ENCODE measurements at places on chromosomes 11 and 22.

- DNase-seq = no peak
Measured at GRCh38 chr22:42596863-42597530, 17.7 kb downstream of the POLDIP3 start.

DNA sequence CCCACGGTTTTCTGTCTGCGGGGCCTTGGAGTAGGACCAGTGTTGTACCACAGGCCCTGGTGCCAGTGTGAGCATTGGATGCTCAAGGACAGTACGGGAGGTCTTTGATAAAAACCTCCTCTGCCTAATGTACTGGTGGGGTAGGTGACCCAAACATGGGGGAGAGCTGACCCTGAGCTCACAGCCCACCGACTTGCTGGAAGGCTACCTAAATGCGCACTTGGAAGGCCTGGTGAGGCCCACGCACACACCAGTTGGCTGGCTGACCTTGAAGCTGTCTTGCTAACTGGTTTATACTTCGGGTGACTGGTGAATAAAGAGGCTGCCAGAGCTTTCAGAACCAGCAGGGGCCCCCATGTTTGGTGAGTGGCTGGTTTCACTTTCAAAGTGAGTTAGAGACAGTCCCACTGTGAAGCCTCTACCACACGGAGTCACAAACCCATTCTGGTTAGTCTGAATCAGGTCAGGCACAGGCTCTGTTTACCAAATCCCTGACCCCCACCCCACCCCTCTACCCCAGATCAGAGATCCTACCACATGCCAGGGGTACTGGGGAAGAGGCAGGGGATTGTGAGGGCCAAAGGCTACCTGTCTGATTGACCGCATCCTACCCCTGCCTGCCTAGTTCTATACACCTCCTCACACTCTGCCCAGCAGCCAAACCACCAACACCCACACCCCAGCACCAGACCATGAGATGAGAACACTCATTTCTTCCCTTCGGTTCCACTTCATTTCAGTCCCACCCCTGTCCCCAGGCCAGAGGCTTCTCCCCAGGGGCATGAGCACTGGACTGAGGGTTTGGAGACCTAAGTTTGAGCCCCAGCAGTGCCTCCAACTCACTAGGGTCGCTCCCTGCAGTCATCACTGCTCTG lies 12.7 kb upstream of the IL2RB start:
- DNase-seq = no peak

- DNase-seq = no peak
Measured at GRCh38 chr11:134513585-134514120, 101.6 kb upstream of the B3GAT1 start.

DNA sequence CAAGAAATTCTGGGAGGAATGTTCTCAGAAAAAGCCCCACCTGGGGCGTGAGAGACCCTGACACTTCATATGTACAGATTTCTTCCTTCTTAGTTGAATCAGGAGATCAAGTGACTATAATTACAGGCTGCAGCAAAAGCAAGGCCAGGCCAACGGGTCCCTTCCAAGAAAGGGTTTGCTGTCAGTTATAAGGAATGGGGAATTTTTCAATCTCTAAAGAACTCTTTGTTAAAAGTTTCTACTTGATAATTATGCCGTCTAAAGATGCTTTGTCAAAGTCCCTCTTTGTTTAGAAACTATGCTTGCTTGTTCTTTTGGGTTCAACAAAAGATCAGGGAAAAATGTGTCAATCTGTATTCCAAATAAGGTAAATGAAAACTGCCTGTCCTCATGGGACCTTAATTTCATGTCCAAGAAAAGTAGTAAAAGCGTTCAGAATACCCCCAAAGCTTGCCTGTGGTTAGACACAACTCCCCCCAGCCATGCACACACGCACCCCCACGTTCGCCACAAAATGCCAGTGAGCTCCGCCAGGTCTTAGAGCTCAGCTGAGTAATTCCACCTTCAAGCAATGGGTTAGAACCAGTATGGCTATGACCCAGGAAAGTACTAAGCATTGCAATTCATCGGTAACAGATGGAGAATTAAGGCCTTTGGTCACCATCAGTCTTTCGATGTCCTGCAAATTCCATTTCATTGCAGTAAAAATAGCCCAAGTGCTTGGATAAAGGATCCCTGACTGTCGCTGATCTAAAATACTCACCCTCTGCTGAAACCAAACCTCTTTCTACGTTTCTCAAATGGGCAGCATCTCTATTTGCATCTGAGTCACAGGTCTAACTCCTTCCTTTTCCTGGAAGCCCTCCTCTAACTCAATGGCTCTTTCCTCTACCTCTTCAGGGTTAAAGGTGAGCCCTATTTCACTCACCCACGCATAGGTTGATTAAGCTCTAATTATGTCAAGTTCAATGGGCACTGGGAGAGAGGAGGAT lies 419.2 kb upstream of the SYN3 start:
- DNase-seq = no peak

GRCh38 chr11:117037975-117038350 lies 60.3 kb downstream of the SIK3 start:
- no peak for DNase-seq

DNA sequence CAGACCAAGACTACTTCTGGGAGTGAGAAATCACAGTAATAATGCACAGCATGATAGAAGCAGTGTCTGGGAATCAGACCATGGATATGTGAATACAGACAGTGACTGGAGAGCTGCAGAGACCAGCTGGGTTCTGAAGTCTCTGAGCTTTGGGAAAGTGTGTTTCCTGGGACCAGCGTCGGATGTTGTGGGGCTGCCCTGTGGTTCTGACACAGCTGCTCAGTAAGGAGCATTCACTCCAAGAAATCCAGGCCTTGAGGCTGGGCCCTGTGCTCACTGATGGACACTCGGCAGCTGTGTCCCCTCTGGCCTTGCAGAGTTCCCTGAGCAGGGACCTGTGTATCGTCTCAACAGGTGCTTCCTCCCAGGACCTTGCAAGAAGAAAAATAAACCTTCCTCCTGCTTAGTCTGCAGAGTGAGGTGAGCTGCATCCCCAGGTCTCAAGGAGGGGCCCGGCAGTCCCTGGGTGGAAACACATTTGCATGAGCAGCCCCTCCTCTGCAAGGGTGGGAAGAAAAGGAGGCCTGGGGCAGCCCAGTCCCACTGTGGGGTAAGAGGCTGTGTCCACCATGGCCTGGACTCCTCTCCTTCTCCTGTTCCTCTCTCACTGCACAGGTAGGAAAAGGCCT lies 107.9 kb downstream of the VPREB1 start:
- DNase-seq = no peak

DNA sequence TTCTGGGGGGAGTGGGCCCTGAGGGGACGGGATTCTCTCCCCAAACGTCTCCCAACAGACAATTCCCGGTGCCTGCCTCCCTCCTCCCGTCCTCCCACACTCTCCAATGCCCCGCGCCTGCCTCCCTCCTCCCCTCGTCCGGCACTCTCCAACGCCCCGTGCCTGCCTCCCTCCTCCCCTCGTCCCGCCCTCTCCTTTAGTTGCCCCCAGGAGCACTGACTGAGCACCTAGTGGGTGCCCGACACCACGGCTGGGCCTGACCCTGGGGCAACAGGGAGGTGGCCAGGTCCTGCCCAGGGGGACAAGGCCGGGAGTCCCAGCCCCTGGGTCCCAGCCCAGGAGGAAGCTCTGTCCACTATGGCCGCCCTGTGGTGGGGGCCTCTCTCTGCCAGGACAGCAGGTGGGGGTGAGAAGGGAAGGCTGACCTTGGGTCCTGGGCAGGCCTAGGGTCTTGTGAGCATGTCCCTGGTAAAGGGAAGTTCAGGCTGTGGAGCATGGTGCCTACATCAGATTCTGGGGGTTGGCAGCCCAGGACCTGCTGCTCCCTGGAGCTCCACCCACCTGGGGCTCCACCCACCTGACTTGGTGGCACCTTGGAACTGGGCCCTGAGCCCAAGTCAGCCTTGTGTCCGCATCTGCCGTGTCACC lies 942.3 kb downstream of the BRD1 start:
- no peak for DNase-seq

DNA sequence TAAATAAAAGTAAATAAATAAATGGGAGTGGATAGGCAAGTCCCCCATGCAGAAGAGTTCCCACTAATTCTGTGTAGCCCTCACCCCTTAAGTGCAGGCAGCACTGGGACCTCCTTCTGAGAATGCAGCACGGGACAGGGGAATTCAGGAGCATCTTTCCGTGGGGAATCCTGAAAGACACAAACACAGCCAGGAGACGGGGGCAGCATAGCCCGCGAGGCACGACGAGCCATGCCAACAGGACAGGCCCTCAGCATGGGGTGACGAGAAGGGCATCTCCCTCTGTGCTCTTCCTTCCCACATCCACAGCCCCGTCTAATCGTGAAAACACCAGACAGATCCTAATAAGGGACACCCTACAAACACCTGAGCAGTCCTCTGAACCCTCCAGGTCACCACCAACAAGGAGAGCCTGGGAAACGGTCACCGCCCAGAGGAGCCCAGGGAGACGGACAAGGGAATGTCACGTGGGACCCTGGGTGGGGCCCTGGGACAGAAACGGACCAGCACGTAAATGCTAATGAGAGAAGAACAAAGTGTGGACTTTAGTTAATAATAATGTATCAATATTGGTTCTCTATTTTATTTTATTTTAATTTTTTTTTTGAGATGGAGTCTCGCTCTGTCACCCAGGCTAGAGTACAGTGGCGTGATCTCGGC lies 6.8 kb downstream of the KRTAP5-5 start:
- DNase-seq = no peak

DNA sequence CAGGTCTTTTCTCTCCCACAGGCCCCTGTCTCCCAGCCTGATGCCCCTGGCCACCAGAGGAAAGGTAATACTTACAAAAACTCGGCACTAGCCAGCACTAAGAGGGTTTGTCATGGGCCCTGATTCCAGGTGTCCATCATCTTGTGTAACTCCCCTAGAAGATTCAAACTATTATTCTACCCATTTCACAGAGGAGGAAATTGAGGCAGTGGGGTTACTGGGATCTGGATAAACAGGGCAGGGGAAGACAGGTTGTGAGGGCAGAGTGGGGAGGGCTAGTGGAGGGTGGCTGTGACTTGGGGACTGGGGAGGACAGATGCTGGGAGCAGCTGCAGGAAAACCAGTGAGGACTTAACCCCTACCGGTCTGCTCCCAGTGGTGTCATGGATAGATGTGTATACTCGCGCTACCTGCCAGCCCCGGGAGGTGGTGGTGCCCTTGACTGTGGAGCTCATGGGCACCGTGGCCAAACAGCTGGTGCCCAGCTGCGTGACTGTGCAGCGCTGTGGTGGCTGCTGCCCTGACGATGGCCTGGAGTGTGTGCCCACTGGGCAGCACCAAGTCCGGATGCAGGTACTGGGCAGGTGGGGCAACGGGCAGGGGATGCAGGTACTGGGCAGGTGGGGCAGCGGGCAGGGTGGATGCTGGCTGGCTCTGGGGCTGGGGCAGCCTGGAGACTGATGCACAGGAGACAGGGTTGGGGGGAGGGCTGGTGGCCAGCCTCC lies 1.2 kb downstream of the VEGFB start:
- no peak for DNase-seq

DNA sequence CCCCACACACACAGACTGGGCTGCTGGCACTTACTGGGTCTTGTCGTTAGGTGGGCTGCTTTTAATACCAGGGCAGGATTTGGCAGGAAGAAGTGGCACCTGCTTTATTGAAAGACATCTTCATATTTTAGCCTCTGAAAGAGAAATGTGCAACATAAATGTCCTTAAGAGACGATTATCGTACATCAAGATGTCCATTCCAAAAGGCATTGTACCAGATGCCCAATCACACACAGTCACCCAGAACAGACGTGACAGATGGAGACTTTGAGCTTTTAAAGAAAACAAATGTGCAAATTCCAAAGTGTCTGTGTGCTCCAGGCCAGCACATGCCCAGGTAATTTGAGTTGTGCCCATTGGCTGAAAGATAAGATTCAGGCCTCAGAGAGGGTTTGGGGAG lies 155.7 kb downstream of the RRAS2 start:
- DNase-seq = no peak

DNA sequence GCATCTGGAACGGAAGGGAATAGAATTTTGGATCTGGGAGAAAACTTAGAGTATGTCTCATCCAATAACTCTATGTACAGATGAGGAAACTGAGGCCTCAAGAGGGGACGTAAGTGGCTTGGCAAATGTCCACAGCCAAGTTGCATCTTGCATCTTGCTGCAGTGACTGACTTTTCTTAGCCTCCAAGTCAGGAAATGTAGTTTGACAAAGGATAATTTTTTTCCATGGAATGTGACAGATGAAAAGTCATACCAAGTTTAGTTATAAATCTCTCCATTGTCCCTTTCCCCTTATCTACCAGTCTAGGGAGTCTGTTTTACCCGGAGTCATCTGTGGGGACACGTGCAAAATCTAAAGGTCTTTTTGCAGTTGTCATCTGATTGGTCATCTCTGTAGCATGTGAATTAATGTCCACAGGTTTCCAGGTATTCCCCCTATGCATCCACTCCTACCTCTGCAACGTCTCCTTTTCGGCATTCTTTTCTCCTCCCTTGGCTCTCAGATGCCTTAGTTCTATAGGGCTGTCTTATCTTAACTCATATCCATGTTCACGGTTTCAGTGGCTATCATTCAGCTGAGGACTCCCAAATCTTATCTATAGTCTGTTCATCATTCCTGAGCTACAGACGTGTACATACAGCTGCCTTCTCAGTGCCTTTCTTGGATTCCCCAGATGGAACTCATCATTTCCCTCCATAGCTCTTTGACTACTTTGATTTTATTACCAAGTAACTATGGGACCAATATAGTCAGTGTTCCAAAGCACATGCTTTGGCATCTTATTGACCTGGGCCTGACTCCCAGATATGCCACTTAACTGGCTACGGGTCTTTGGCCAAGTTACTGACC lies 139.5 kb upstream of the TIMP3 start:
- DNase-seq = no peak

DNA sequence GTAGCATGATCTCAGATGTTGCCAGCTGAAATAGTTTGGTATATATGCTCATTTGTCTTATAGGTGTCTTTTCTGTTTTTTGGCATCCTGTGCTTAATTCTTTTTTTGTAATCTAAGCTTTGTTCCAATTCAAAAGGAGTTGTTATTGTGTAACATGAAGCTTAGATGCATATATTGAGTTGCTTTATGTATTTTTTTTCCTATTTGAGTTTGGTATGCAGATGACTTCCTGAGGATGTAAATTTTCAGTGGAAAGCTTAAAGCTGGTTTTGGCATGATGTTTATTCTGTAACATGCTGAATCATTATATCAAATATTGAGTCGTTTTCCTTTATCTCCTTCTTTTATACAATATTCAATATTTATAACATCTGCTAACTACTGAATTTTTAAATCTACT lies 69.4 kb downstream of the DDX10 start:
- DNase-seq = no peak
